ENCODE measurements at places on chromosomes 12 and 14.

DNA sequence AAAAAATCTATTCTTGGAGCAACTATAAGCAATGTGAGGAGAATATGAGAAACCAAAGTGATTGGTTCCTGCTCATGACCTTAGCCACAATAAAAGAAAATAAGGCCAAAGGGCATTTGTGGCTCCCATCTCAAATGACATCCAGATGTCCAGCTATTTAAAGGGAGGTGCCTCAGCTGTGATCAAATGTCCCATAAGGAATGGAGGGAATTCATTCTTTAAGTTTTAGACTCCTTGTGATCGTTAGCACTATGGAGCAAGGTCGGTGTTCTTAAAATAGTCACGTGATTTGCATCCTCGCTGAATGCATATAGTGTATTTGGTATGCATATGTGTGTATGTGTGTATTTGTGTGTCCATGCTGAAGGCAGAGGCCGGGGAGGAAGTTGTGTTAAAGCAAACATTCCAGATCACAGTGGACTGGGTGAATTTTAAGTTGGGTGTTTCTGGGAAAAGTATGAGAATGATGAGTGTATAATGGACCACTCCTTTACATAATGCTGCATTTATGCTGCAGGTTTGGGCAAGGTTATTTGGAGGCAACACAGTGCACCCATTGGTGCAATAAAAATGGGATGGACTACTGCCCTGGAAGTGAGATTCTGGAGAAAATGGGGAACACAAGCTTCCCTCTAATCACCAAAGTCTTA lies 5.6 kb upstream of the E2F7 start:
- H3K27ac ChIP-seq: no peak overlapping the region
- H3K27me3 ChIP-seq: no peaks in the 10 kb centered on the region
- H3K36me3 ChIP-seq: no peaks in the 10 kb centered on the region
- no peak overlapping the region for H3K4me3 ChIP-seq
- no peak for DNase-seq
- no peaks in the 10 kb centered on the region for H3K4me1 ChIP-seq

DNA sequence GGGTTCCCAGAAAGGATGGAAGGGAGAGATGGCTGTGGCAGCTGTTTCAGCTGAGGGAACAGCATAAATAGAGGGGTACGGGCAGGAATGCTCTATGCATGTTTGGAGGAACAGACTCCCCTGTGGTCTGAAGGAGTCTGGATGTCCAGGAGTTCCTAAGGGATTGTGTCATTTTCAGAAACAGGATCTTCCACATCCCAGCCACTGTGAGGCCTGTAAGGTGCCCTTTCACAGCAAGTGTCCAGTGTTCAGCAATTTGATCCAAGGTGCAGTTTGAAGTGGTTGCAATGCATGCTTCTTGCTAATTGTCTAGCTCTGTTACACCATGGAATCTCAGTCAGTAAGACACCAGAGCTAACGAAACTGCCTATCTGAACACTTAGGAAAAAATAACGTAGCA lies 46.7 kb upstream of the TCL1A start:
- no peak overlapping the region for H3K27ac ChIP-seq
- DNase-seq: no peak
- H3K36me3 ChIP-seq: no peaks in the 10 kb centered on the region
- H3K27me3 ChIP-seq: no peaks in the 10 kb centered on the region
- no peaks in the 10 kb centered on the region for H3K4me1 ChIP-seq
- H3K4me3 ChIP-seq: no peak overlapping the region

DNA sequence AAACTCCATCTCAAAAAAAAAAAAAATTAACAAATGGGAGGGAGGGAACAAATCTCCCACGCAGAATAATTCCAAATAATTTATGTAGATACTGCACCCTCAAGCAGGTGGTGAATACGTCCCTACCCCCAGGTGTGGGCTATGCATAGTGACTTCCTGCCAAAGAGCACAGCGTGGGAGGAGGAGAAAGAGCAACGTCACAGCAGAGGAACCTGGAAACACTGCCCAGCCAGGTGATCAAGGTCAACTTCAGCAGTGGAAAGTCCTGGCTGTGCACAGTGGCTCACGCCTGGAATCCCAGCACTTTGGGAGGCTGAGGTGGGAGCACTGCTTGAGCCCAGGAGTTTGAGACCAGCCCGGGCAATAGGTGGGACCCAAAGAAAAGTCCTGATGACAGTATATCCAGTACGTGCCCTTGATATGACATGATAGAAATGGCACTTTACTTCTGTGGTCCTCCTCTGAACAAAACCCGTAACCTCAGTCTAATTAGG lies 9.5 kb downstream of the CINP start:
- DNase-seq: no peak
- no peak overlapping the region for H3K4me3 ChIP-seq
- peaks cover 7% of the 10 kb centered on the region for H3K36me3 ChIP-seq
- no peaks in the 10 kb centered on the region for H3K27me3 ChIP-seq

DNA sequence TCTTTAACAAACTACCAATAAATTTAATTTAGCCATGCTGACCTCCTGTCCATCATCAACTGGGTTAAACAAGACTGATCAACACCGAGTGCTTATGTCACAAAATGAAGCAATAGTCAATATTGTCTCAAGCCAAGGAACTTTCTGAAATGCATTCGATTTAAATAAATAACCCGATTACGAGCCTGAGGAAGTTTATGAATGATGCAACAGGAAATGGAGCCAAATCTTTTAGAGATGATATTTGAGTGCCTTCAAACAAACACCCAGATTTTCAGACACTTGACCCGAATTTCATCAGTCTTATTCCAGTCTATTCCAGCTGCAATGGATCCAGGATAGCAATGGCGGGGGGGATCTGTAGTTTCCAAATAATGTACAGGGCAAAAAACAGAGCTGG lies 27.9 kb downstream of the FAR2 start:
- H3K36me3 ChIP-seq: no peaks in the 10 kb centered on the region
- no peak overlapping the region for H3K4me3 ChIP-seq
- H3K4me1 ChIP-seq: no peaks in the 10 kb centered on the region
- H3K27me3 ChIP-seq: no peaks in the 10 kb centered on the region
- H3K27ac ChIP-seq: no peak overlapping the region
